GM04504 (cell line): ENCODE measurements at places on chromosomes 5 and 9.

DNA sequence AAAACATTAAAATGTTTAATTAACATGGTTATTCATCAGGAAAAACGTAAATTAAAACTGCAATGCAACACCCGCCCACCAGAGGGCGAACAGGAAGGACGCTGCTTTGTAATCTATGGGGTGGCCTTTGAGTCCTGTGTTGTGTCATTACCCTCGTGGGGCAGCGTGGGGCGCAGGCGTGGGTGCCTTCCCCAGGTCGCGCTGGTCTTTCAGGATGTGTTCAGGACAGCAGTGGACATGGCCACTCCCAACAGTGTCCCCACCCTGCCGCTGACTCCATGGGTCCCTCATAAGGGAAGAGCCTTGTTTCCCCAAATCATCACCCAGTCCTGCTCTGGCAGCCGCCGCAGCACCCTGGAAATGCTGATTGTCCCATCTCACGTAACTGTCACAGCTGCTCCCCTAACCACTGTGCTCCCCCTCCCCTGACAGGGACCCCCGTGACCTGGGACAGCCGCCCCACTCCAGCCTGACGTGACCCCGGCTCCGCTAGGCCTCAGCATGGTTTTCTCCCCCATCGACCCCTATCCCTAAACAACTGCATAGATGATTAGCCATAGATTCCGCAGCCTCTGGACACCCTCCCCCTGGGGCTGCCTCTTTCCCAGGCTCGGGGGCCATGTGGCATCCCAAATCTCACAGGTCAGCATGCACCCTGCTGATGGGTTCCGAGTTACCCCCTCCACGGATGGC lies 36.4 kb downstream of the GLT6D1 start:
- no peak for DNase-seq

GRCh38 chr9:38215465-38215864 lies 146.4 kb upstream of the SHB start:
- no peak for DNase-seq

- DNase-seq: no peak
Observed at GRCh38 chr9:72826996-72827949, 125.6 kb downstream of the ALDH1A1 start.

DNA sequence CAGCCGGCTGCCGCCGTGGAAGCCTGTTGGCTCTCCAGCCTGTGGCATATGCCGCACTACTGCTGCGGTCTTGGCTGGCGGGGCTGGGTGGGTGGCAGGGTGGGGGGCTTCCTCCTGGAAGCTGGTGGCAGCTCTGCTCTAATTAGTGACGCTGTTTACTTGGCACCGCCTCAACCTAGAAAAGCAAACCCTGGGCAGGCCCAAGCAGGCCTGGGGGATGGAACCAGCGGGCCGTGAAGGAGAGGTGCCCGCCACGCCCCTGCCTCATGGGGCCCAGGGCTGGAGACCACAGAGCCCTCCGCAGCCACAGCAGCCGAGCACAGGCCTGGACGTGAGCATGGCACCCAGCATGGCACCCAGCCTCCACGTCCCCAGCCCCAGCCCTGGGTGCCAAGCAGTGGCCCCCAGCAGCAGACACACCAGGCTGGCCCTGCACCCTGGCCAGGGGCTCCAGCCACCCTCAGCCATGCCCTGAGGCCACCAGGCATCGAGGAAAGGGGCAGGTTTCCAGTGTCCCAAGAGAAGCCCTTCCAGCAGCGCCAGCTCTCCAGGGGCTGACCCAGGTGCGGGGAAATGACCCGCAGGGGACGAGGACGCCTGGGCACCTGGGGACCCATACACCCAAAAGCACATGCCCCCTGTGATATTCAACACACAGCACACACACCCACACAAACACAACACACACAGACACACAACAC lies 5.4 kb upstream of the CCDC187 start:
- no peak for DNase-seq

DNA sequence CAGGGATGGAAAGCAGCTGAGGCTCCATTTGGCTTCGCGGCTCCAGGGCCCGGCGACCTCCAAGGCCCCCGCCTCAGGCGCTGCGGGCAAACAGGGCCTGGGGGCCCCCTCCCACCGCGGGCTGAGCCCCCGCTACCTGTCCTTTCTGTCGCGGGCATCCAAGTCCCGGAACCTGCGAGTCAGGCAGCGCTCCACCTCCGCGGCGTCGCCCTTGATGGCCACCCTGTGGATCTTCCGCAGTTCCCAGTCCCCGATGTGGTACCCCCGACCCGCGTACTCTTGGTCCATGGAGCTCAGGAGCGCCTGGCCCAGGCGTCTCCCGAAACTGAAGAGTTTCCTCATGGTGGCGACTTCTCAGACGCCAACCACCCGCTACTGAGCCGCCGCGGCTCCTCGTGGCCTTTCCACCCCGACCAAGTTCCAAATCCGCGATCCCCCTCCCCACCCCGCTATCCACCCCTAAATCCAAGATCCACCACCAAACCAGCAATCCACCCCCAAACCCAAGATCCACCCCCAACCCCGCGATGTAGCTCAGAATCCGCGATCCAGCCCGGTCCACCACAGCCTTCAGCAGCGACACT lies 86.5 kb upstream of the CCDC180 start:
- DNase-seq: no peak

GRCh38 chr5:113110117-113110516 lies 133.5 kb downstream of the DCP2 start:
- no peak for DNase-seq

- no peak for DNase-seq
Observed at GRCh38 chr5:6066016-6066415, 312.3 kb downstream of the MED10 start.

GRCh38 chr5:147051193-147051592 lies 172.6 kb upstream of the PPP2R2B start:
- no peak for DNase-seq

DNA sequence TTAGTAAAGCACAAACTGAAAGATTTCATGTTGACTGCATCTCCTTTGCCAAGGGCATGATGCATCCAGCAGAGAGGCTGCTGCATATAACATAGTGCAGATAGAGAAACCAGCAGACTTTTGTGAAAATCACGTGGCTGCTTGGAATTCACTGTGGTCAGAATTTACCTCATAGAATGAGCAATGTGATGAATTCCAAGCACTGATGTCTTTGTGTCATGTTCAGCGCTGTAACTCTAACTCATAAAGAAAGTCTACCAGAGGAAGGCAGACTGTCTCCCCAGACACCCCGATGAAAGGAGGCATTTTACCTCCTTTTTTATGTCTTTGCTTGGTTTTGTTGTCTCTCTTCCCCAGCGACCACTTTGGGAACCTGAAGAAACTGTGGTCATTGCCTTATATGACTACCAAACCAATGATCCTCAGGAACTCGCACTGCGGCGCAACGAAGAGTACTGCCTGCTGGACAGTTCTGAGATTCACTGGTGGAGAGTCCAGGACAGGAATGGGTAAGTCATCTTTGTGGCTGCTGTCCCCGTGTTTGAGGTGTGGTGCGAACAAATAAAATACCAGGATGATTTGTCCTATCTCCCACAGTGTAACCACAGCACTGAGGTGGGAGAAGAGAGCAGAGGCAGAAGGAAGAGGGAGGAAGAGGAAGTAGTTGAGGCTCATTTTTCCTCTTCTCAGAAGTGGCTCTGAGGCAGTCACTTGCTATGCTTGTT lies 42.0 kb downstream of the ITK start:
- DNase-seq: peak; percentile 53

GRCh38 chr9:31519011-31519410 lies 865.4 kb upstream of the ACO1 start:
- no peak for DNase-seq

DNA sequence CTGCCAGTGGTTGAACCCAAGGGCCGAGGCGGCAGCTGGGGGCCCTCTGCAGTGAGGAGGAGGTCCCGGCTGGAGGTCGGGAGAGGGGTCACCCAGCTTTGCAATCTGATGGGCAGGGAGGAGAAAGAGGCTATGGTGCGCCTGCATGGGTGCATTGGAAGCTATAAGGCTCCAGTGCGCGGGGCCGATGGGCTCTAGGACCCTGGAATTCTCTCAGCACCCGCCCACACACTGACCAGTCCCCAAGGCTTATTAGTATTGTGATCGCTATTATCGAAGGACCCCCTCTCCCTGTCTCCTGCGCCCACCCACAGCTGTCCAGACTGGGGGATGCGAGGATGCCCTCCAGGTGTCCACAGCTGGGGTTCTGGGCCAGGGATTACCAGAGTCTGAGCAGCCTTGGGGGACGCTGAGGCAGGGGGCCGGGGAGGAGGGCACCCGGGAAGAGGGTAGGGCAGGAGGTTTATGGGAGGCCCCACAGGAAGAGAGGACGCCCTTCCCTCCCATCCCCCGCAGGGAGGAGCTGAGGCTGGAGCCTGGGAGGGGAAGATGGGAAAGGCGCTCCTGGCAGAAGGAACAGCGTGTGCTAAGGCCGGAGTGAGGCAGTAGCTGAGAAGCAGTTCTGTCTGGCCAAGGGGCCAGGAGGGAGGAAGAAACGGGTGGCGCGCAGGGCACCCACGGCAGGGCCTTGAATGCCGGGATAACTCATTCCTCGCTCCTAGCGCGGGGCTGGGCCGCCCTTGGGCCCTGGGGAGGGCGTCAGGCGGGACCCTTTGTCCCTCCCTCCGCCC lies 24.2 kb downstream of the C9orf50 start:
- no peak for DNase-seq

GRCh38 chr9:104883169-104883568 lies 44.8 kb downstream of the ABCA1 start:
- DNase-seq: no peak

GRCh38 chr9:94625835-94626234 lies 13.5 kb downstream of the FBP1 start:
- no peak for DNase-seq

DNA sequence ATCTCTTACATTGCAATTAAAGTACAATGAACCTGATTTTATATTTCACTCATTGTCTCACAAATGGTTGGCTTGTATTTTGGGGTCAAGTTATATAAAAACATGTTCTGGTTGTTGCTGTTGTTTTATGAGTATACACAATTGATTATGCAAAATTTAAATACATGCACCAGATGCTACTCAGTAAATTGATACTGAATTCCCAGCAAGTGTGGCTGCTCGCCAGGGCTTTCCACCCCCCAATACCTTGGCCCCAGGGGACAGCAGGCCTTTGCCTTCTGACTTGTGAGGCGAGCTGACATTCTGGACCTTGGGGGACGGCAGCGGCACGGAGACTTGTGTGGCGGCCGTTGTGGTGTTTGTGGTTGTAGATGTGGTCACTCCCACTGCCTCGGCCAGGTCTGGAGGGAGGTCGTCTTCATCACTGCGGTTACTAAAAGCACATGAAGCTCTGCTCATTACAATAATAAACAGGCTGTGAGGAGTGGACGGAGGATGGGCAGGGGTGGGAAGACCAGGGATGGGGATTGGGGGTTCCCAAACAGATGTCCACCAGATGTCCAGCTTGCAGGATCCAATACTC lies 27.0 kb upstream of the FRRS1L start:
- no peak for DNase-seq

DNA sequence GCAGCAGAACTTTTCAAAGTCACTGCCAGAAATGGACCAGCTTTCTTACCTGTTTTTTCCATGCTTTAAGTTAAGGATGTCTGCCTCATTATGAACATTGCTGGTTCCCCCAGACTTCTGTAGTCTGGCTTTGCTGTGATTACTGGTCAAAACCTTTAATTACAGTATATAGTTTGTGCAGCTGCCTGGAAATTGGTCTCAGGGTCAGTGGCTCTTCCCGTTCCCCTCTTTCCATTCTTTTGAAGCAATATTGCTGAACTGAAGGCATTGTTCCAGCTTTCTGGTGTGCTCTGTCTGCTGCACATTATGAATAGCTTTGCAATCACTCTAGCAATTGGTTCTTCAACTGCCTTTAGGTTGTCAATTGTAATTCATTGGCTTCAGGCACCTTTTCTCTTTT lies 206.5 kb downstream of the ARL15 start:
- no peak for DNase-seq

DNA sequence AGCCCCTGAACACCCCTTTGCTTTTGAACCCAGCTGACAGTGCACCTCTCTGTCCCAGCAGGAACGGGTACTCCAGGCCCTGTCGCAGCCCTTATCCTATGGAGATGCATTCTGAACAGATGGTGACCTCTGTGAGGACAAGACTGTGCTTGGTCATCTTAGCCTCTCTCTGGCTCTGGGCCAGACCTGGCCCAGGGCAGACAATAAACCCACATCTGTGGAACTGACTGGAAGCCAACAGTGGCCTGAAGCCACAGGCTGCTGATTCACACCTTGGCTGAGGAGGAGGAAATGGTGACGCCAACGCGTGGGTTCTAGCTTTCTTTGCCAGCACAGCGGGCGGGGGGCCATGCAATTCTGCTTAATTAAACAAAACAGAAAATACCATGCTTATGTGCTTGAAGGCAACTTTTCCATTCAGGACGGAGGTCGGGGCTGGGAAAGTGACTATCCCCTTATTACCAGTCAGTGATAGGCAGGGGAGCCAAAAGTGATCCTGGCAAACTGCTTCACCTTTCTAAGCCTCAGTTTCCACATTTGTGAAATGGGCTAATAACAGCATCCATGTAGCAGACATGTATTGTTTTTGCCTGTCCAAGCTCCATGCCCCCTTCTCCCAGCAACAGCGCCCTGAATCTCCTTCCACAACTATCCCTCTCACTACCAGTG lies 10.8 kb downstream of the SH3PXD2B start:
- DNase-seq: peak; percentile 97

GRCh38 chr9:14179449-14179848 lies 134.5 kb downstream of the NFIB start:
- no peak for DNase-seq

DNA sequence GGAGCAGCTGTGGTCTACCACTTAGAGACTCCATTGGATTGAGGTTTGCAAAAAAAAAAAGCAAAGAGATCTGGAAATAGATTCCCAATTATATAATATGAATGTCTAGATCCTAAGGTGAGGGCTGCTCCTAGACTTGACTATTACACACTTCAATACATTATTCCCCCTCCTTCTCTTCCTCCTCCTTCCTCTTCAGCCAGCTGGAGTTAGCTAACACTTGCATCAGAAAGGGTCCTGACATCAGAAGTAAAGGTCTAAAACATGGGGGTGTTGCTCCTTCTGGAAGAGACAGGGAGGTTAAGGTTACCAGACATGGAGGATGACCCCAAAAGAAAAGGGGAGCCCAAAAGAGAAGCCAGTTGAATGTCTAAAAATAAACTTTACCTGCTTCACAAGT lies 12.9 kb upstream of the NR3C1 start:
- DNase-seq: no peak

- no peak for DNase-seq
Observed at GRCh38 chr5:10921160-10921559, 160.1 kb upstream of the DAP start.

- DNase-seq: no peak
Observed at GRCh38 chr5:33297760-33298216, 143.0 kb upstream of the TARS1 start.

- DNase-seq: peak; percentile 32
Observed at GRCh38 chr9:109574061-109574882, 76.2 kb upstream of the PTPN3 start.

DNA sequence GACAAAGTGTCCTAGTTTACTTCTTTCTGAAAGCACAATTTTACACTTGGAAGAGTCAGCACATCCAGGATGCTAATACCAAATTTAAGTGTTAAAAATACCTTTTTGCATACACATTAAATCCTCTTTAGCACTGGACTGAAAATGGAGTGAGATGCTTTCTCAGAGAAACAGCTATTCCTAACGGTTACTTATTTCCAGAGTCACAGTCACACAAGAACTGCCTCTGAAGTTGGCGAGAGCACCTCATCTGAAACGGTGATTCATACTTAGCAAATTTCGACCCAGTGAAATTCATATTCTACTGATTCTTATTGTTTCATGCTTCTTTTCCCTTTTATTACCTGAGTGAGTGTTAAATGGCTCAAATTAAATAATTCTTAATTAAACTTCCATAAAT lies 12.2 kb downstream of the CDH18 start:
- no peak for DNase-seq

GRCh38 chr5:179486596-179487051 lies 63.7 kb upstream of the RUFY1 start:
- DNase-seq: no peak
